ENCODE measurements at places on chromosomes 4 and X. TPM values are rescaled to one million over a fixed set of nuclear protein-coding genes. Genes with fewer than 3 reads are reported as not detected.

Gene PPEF2
- polyA plus RNA-seq = not detected

Gene CTAG1B
- not detected for polyA plus RNA-seq

Gene CT45A10
- polyA plus RNA-seq = not detected

Gene GLRA3
- polyA plus RNA-seq = 18.9 TPM

Gene STAP1
- polyA plus RNA-seq = not detected

Gene FATE1
- polyA plus RNA-seq = not detected

Gene PCDH18
- polyA plus RNA-seq = not detected

Gene SOWAHB
- polyA plus RNA-seq = 0.71 TPM

Gene RNF128
- polyA plus RNA-seq = 9.4 TPM

Gene NAT8L
- polyA plus RNA-seq = 3.7 TPM

Gene PAK3
- 23.9 TPM for polyA plus RNA-seq

Gene TLR6
- polyA plus RNA-seq = 0.44 TPM

Gene FRMD7
- polyA plus RNA-seq = not detected

Gene DUSP21
- not detected for polyA plus RNA-seq

Gene GAGE12F
- polyA plus RNA-seq = not detected

Gene SLC10A4
- polyA plus RNA-seq = not detected

Gene MAGED2
- polyA plus RNA-seq = 70.1 TPM

Gene TMEM31
- polyA plus RNA-seq = not detected

Gene CT47B1
- polyA plus RNA-seq = not detected

Gene TBL1X
- 5.3 TPM for polyA plus RNA-seq

Gene CABS1
- polyA plus RNA-seq = not detected

Gene AFF2
- 6.3 TPM for polyA plus RNA-seq

Gene SPANXN3
- polyA plus RNA-seq = not detected

Gene RAB33A
- 40.4 TPM for polyA plus RNA-seq

Gene UGT2B10
- not detected for polyA plus RNA-seq

Gene ABCG2
- 0.76 TPM for polyA plus RNA-seq

Gene NAAA
- polyA plus RNA-seq = 16.0 TPM

Gene REST
- 2.1 TPM for polyA plus RNA-seq

Gene FGB
- not detected for polyA plus RNA-seq

Gene KLB
- 0.85 TPM for polyA plus RNA-seq

Gene TRIM60
- not detected for polyA plus RNA-seq

Gene CYLC1
- not detected for polyA plus RNA-seq

Gene ATP1B4
- not detected for polyA plus RNA-seq

Gene GLOD5
- polyA plus RNA-seq = 3.0 TPM

All from Purkinje cell (primary cell).